ENCODE measurements at places on chromosomes 4 and X. TPM values are rescaled to one million over a fixed set of nuclear protein-coding genes. Genes with fewer than 3 reads are reported as not detected.
A peak's percentile ranks its signal among the peaks of the same experiment; 100 is the strongest.

DNA sequence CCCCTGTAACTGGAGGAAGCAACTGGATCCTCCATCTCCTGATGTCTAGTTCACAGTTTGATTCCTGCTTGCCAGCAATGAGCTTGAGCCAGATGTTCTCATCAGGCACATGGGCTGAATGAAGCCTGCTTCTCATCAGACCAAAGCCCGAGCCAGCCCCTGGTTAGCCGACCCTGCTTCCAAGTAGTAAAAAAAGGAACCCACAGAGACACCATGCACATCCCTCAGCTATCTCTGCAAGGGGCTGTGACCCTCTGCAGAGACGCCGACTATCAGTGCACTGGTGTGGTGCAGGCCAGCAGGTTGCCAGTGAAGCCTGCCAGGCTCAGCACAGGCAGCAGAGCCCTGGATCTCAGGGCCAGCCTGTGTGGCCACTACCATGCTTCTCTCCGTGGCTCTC is 2.8 kb downstream of the DCTD start:
- no peak for DNase-seq

ARHGAP36 gene
- total RNA-seq, result not detected

GRCh38 chr4:154743683-154744340 is at the start of gene LRAT:
Gene LRAT, plus strand, starts transcription at chr4:154744000. Its CDS starts 327 bp downstream, at chr4:154744327.
- DNase-seq, result no peak

DNA sequence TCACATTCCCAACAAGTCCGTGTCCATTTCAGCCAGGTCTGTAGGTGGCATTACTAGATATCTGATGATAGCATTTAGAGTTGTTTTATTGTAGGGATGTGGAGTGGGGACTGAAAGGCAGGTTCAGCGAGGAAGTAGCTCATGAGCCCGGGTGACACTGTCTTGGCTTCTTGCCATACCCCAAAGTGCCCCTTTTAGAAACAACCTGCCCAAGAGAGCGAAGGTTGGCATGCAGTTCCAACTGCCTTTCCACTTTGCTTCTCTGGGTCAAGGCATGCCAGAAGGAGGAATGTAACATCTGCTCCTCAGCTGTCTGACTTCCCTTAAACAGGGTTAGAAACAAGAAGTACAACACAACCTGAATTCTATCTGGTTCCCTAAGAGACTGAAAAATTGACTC is 9.0 kb downstream of the GRIA3 start:
- no peak for DNase-seq

TRPC5OS gene
- not detected for total RNA-seq

DNA sequence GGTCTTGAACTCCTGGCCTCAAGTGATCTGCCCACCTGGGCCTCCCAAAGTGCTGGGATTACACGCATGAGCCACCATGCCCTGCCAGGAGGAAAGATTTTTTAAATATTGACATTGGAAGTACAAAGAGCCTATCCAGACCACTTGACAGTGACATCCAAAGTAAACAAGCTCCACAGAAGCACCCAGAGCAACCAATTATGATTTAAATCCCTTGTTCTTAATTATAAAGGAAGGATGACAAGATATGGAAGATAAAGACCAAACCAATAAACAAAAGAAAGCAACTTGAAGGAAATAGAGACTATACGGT is 27.7 kb upstream of the RPL34 start:
- DNase-seq, result no peak

DNA sequence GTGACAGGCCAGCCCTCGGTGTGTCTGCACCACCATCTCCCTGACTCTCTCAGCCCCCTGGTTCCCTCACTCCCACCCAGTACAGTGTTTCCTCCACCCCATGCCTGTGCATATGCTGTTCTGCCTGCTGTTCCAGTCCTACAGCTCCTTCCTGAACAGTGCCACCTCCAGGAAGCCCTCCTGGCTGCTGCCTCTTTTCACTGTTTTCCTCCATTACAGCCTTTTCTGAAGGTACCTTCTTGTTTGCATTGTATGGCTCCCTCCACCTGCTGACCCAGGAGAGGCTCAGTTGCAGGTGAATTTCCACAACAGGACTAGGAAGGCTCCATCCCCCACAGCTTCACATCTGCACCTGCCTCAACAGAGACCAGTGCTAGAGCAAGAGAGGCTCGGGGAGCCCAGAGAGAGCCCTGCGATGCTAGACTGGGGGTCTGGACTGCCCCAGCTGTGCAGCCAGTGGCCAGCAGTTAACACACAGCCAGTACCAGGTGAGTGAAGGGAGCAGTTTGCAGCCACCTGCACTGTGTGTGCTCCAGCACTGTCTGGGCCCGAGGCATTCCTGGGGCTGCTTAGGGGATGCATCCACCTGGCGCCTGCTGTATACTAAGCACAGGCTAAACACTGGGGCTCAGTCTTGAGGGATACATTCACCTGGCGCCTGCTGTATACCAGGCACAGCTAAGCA is 92.0 kb downstream of the ADRA2C start:
- no peak for DNase-seq

- DNase-seq, result peak; percentile 70
Measured at GRCh38 chrX:65601530-65602220, 65.8 kb upstream of the MSN start.

EREG gene
- 74.0 TPM for total RNA-seq

VCX gene
- not detected for total RNA-seq

GLRA3 gene
- total RNA-seq, result not detected

DNA sequence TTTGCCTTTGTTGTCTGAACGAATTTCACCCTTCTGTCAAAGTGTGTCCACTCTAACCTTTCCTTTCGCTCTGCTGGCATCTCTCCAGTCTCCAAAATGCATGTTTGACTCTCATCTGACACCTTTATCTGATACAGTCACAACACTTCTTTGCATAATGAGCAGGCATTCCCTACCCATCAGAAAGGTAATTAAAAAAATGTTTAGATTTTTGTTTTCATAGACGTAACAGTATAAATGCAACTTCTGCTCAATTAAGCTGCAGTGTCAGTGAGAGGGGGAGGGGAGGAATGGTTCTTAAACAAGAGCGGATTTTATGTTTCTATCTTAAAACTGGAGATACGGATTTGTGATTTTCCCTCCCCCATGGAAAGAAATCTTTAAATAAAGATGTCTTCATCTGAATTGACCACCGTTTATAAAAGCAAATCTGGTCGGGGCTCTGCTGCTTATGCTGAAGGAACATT is 70.2 kb downstream of the CXXC4 start:
- DNase-seq, result no peak

GRCh38 chr4:7763788-7764187 is 175.9 kb downstream of the AFAP1 start:
- no peak for DNase-seq

GRCh38 chr4:101475246-101475645 is 127.9 kb upstream of the PPP3CA start:
- DNase-seq, result no peak

HTN1 gene
- not detected for total RNA-seq

- DNase-seq, result no peak
Measured at GRCh38 chr4:8672486-8672885, 79.9 kb downstream of the CPZ start.

NXF2 gene
- total RNA-seq, result not detected

DNA sequence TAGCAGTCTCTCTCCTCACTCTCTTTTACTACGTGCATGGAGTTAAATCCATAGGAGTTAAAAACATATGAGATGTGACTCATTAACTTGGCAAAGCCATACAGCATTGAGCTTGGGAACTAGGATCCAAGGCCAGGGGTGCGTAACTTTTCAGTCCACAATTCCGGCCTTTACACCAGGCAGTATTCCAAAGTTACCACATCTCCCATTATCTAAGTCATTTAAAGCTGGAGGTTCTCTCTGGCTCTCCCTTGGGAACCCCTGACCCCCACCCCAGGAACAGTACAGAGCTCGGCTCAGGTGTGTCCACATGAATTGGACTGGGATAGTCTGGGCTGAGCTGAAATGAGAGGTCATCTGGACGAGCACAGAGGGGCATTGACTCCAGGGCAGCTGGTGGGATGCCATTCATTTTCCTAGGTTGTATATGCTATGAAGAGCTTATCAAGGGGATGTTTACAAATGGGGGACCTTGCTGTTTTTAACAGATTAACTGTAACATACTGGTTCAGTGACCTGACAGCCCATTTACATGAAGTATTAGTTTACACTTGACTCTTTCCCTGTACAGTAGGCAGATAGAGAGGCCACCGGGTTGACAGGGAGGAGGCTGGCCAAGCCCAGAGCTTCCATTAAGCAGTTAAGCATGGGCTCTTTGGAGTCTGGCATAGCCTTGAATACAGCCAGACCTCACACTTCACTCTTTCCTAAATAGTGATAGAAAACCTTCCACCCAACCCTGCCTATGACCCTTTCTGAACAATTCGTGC is 128.8 kb downstream of the RAB28 start:
- DNase-seq, result no peak

FUNDC2 gene
- total RNA-seq, result 69.5 TPM

GRCh38 chrX:6810776-6811175 is 275.9 kb upstream of the VCX3A start:
- DNase-seq, result no peak

GRCh38 chr4:184280137-184280536 is 62.5 kb upstream of the ENPP6 start:
- DNase-seq, result no peak

CFAP99 gene
- total RNA-seq, result not detected

GRCh38 chr4:66433706-66434105 is 763.4 kb upstream of the EPHA5 start:
- no peak for DNase-seq

DNA sequence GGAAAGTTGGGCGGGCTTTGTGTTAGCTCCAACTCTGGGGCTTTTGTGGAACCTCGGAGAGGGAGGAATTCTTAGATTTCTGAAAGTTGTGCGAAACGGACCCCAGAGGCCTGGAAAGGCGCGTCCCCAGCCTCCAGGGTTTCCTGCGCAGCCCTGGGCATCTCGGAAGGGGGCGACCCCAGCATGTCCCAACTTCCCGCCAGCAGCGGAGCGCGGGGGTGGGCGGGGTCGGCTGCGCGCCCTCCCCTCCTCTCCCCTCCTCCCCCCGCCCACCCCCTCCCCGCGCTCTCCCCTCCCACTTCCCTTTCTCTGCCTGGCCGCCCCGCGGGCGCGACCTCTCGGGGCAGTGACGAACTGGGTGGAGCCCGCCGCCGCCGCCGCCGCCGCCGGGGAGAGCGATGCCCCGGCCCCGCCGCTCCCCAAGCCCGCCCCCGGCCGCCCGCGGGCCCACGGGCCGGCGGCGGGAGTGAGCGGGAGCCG is 16.8 kb downstream of the PTTG2 start:
- peak; percentile 64 for DNase-seq

DNA sequence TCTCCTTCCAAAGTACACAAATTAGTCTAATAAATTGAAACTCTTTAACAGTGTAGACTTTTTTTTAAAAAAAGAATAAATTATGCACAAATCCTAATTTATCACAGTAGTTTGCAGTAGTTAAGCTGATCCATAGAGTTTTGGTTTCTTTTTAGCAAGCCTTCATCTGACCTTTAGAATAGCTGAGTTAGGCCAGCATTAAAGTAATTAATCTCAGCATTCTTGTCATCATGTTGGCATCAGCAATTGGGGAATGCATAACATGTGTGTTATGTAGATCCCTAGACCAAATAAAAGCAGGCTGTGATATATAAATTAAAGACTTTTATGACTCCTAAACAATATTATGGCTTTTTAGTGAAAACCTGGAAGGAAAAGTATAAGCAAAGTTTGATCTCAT is 426.5 kb upstream of the PABPC4L start:
- no peak for DNase-seq
